ENCODE measurements at places on chromosomes 7 and 10.

GRCh38 chr7:82105463-82105862 lies 335.6 kb upstream of the HGF start:
- peak; percentile 1 for DNase-seq

GRCh38 chr7:111173528-111173927 lies 82.6 kb downstream of the LRRN3 start:
- DNase-seq: no peak

DNA sequence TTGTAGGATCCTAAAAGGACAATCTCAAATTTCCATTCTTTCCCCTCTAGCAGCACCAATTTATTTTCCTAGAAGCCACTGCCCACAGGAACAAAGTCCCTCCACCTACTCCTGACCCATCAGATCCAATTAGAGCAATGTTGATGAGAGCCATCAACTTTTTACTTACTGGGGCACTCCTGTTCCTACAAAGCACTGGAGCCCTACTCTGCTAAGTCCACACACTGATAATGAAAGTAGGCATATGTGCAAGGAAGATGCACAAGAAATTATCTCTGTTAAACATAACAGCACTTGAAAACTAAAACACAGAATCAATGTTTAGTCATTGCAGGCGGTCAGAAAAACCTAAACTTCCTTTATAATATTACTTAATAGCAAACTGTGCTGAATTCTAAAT lies 3.6 kb downstream of the HERPUD2 start:
- peak; percentile 62 for DNase-seq

DNA sequence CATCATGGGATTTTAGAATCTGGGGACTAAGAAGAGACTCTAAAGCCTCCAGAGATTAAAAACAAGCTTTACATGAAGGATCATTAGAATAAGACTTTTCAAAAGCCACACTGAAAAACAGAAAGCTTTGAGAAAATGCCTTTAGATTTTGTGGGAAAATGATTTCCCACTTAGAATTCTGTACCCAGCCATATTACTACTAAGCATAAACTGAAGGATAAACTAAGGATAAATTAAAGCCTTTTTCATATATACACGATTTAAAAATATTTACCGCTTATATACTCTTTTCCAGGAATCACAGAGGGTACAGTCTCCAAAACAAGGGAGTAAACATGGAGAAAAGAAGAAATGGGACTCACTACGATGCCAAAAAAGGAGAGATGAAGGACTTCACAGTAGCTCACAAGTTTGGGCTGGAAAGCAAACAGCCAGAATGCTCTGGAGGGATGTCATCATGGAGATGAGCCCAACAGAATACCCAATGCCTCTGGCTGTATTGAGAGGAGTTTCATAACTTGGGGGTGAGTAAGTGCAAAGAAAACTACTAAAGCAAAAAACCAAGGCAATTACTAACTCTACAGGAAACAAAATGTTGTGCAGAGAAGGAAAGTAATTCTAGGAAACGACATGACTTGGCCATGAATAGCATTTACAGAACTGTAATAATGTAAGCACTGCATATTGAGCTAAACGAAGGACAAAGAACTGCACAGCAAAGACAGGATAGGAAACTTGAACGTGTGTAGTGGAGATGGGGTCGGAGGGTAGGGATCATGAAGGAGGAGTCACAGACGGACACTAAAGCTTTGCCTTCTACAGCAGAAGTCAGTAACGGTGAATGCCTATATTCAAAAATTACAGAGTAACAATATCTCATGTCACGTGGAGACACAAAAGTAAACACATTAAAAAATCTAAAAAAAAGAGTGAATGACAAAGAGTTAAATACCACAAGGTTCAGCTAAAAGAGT lies 61.4 kb upstream of the ASAH2 start:
- no peak for DNase-seq

DNA sequence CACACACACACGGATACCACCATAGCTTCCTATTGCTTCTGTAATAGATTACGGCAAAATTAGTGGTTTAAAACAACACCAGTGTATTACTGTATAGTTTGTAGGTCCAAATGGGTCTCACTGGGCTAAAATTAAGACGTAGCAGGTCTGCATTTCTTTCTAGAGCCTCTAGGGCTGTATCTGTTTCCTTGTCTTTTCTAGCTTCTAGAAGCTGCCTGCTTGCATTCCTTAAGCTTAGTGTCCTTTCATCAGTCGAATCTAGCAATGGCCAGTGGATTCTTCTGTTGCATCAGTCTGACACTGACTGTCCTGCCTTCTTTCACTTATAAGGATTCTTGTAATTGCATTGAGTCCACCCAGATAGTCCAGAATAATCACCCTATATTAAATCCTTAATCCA lies 882.3 kb downstream of the PCDH15 start:
- no peak for DNase-seq

DNA sequence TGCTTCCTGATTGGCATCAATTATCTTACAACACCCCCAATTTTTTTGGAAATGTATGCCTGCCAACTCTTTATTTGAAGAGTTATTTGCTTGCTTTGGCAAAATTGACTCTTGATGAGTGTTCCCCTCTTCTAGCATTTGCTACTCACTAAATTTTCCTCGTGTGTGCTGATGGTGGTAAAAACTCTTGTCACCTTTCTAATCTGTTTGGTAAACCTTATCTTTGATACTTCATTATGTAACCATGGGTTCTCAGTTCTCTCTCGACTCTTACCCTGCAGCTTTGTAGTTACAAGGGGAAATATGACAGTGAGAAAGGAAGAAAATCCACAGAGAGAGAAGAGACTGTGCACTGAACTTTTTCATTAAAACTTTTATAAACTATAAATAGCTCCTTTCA lies 102.5 kb downstream of the CDK14 start:
- peak; percentile 24 for DNase-seq

- no peak for DNase-seq
Measured at GRCh38 chr7:118369987-118370386, 145.5 kb downstream of the ANKRD7 start.

GRCh38 chr10:109475711-109476421 lies 447.4 kb downstream of the XPNPEP1 start:
- no peak for DNase-seq

GRCh38 chr10:79348640-79348988 lies 1.3 kb downstream of the PPIF start:
- DNase-seq: peak; percentile 53

DNA sequence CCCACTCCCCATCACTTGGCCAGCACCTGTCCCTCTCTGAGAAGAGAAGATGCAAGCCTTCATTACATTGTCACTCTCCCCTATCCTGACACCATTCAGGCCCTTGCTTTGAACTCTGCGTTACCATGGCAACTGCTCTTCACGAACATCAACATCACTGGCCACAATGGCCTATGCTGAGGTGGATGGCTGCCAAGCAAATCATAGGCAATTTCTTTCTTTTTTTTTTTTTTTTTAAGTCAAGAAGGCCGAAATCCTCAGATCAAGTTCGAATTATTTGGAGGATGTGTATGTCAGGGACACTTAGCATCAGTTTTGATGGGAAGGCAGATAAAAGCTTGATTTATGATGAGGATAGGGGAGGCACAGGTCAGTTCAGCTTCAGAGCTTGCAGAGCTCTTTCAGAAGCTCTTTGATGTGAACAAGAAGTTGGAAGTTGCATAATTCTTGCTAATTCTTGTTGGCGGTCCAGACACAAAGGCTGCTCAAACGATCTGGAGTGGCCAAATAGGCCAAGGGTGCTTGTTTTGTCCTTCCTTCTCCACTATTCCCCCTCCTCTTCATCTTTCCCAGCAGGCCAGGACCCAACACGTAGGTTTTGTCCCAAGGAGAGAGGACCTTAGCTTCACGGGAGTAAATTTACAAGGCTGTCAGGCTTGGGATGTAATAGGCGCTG lies 179.9 kb upstream of the NPVF start:
- DNase-seq: no peak

DNA sequence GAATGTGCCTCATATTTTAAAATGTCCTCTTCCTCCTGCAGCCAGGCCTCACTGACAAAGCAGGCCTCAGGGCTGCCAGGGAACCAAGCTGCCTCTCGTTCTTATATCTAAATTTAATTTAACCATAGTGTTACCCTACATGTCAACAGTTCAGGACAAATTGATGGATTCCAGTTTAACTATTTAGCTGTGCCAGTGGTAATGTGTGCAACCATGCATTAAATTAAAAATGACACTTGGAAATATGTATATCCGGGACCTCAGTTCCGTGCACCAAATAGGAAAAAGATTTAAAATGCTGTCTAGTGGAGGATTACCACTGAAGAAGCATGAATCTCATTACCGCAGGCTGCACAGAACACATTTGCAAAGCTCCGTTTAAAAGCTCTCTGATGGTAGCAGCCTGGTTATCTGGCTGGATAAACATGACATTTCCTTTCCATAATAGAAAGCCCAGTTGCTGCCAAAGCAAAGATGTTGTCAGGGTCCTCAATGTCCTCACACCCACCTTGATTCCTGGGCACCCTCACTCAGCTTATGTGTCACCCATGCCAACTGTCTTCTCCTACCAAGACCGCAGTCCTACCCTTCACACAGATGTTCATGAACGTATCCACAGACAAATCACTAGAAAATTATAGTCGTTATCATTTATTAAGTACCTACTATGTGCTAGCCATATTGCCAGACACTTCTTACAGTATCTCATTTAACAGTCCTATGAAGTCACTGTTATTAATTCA lies 73.3 kb upstream of the FRMD4A start:
- no peak for DNase-seq

- no peak for DNase-seq
Measured at GRCh38 chr7:155228894-155229293, 68.8 kb upstream of the INSIG1 start.

DNA sequence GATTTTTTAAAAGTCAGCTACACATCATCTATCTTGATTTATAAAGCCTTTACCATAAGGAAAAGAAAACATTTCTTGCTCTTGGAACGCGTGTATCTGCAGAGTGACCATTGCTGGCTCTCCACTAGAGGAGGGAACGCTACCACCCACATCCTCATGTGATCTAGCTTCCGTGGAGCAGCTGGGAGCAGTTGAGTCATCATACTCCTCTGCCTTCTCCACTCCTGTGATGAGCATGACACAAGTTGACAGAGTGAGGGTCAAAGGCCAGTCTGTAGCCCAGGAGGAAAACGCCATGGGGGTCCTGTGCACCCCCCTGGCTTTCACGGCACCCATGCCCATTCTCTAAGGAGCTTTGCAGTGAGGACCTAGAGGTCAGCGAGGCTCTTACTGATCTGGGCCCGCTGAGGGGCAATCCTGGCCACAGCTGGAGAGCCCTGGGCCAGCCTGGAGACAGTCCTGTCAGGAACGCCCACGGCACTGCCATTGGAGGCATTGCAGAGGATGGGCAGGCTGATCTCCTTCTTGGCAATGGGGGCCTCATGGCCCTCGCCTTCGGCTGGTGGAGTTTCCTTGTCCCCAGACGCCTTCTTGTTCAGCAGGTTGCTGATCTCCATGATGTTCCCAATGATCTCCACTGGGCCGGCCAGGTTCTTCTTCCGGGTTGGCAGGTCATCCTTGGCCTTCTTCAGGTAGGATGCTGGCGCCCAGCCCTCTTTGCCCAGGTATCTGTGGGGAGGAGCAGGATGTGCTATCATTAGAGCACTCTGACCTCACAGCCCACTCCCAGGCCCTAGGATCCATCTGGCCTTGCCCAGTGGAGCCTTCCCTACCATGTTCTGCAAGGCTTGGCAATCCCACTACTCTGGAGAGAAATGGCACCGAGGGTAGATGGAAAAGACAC lies 119.2 kb downstream of the NEURL1 start:
- DNase-seq: no peak

- no peak for DNase-seq
Measured at GRCh38 chr10:71077796-71078453, 134.4 kb upstream of the UNC5B start.
